ENCODE measurements at places on chromosomes 3 and 15.

GRCh38 chr3:134985864-134986715 lies 191.0 kb downstream of the EPHB1 start:
- no peak for DNase-seq

GRCh38 chr15:29740692-29741311 lies 81.5 kb downstream of the TJP1 start:
- no peak for DNase-seq

GRCh38 chr15:49225572-49226281 lies 55.7 kb downstream of the GALK2 start:
- DNase-seq: no peak

GRCh38 chr15:56917652-56918045 lies 795 bp upstream of the TCF12 start:
- DNase-seq: no peak

GRCh38 chr3:116374901-116375300 lies 70.4 kb downstream of the LSAMP start:
- DNase-seq: no peak

GRCh38 chr15:67680641-67681040 lies 138.1 kb downstream of the MAP2K5 start:
- DNase-seq: no peak

DNA sequence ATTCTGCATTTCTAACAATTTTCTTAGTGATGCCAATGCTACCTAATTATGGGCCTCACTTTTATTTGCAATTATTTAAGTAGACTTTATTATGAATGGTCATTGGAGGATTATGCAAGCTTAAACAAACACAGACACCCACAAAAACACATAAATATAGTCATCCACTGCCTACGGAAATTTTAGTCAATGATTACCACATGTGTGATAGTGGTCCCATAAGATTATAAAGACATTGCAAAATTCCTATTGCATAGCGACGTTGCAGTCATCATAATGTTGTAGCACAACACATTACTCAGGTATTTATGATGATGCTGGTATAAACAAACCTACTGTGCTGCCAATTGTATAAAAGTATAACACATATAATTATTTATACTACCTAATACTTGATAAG lies 247.8 kb upstream of the ALCAM start:
- DNase-seq: peak; percentile 24

DNA sequence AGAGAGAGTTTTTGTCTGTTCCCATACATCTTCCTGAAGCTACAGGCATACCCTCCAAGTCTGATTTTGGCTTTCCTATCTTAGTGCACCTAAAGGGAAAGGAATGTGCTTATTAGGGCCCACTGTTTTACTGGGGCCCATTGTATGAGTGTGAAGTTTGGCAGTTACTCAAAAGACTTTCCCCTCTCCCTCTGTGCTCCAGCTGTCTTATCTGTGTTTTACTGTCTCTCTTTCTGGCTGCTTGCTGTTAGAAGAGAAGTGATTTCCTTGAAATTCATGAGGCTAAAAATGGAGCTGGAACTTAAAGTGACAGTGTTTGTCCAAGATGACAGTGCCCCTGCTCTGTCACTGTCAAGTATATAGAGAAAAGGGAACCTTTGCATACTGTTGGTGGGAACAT lies 436.2 kb downstream of the OCA2 start:
- DNase-seq: no peak

DNA sequence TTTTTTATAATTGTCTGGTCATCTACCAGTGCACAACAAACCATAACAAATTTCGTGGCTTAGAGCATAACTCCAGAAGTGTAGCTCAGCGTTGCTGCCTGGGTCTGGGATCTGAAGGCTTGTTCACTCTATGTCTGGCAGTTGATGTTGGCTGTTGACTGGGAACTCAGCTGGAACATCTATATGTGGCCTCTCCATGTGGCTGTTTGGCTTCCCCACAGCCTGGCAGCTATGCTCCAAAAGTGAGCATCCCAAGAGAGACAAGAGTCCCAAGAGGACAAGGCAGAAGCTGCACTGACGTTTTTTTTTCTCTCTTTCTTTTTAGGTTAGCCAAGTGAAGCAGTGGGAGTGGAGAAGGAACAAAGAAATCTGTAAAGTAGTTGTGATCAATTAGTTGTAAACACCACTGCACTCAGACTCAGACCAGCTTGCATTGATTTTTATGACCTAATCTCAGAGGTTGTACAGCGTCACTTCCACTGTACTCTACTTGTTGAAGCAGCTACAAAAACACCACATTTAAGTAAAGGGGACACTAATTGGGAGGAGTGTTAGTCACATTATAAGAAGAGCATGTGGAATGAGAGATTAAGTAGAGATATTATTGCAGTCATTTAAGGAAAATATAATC lies 2.5 kb upstream of the GPR176 start:
- no peak for DNase-seq

DNA sequence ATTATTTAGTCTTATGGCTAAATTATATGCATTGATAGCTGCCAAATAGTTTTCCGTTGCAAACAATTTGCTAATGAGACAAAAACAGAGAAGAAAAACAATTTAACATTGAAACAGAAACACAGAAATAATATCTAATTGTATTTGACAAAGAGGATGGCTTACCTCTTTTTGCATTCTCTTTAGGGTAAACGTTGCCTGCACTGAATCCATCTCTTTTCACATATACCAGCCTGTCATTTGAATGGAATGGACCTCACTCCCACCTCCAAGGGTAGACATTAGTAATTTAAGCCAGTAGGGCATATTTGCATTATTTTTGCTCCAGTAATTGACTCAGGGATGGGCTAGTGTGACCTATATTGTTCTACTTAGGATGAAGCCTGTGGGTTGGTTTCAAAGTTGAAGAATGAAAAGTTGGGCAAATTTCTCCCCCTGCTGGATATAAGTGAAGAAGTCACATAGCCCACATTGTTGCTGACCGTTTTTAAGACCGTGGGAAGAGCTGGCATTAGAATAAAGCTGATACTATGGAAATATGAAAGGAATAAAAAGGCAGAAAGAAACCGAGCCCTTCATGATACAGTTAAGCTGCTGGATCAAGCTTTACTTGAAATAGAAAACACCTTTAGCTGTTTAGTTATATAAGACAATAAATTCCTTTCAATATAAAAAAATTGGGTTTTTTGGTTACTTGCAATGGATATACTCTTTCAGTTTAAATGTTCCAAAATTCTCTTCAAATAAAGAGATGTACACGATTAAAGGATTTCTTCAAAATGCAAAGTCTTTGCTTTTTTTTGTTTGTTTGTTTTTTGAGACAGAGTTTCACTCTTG lies 26.9 kb downstream of the PIERCE2 start:
- peak; percentile 7 for DNase-seq

DNA sequence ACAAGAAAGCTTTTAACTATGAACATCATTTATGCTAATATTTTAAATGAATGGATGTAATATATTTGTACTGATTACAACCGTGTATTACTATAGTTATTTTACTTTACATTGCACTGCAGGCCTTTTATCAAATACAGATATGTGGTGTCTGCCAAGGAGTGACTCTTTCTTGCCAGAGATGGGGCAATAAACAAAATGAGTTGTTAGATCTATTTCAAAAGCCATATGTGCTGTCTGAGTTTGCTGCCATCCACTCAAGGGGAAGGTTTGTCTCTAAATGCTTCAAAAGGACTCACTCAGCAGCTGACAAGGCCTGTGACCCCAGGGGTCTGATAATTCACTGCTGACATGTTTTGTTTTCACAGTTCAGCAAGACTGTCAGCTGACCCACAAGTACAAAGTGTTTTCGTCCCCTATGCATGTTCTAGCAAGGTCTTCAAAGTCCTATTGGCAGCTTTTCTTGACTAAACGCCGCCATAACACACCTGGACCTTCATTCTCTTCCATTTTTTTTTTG lies 41.3 kb upstream of the ZBED2 start:
- no peak for DNase-seq

GRCh38 chr15:69031013-69032001 lies 16.8 kb downstream of the NOX5 start:
- DNase-seq: no peak

All from AG04449 (cell line).